NCI-H146 (cell line): ENCODE measurements at places on chromosomes 7 and 10.

DNA sequence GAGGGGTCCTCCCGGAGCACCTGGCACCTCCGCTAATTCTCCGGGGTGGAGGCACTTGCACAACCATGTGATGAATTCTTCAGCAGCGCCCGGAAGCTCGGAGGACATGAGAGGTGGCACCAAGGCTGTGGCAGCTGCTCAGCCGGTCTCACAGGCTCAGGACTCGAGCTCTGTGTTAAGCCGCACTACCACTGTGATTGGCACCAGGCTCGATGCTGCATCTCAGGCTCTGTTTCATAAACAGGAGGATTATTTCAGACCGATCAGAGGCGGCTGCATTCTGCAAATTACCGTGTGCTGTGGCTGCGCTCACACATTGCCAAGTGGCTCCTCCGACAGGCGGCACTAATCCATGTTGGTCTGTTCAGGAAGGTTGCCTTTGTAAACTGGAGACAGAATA, 495.2 kb downstream of the DNAJB6 start:
- DNase-seq: no peak

DNA sequence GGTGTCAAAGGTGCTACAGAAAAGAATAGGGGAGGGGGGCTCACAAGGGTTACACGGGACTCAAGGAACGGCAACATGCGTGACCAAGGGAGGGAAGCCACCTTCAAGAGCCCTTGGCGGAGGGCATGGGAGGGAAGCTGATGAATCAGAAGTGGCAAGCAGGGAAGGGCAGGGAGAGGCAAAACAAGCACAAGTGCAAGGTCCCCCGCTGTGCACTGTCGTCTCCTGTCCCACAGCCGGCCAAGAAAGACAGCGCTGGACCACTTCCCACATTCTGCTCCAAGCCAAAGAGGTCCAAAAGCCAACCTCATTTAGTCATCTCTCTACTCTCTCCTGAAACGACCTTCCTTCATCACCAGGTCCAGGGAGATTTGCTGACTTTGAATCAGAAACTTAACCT, 102.7 kb downstream of the CALN1 start:
- DNase-seq: no peak

- peak; percentile 33 for DNase-seq
Observed at GRCh38 chr7:135645296-135645904, 16.9 kb upstream of the STMP1 start.

DNA sequence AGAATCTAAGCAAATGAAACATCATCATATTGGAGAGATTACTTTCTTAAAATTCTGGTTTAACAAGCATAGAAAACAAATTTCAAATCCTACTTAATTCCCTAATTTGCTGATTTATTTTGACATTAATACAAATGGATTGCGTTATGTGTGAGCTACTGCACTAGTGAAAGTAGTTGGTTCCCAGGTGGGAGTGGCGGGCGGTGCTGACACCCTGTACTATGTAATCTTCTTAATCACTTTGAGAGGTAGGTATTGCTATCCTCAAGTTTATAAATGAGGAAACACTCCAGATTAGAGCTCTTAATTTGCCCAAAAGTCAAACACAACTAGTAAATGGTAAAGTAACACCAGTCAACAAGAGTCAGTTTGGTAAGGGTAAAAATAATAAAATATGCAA, 131.1 kb downstream of the ELAPOR2 start:
- no peak for DNase-seq

GRCh38 chr7:110448918-110449317, 642.0 kb upstream of the LRRN3 start:
- no peak for DNase-seq

- DNase-seq: no peak
Observed at GRCh38 chr7:30752979-30753378, 1.0 kb downstream of the INMT start.

- DNase-seq: peak; percentile 68
Observed at GRCh38 chr10:119393019-119393418, 149.5 kb downstream of the RGS10 start.

GRCh38 chr7:70032649-70033048, 434.4 kb downstream of the AUTS2 start:
- peak; percentile 63 for DNase-seq

GRCh38 chr7:131305152-131305551, 22.5 kb upstream of the MKLN1 start:
- DNase-seq: peak; percentile 6

DNA sequence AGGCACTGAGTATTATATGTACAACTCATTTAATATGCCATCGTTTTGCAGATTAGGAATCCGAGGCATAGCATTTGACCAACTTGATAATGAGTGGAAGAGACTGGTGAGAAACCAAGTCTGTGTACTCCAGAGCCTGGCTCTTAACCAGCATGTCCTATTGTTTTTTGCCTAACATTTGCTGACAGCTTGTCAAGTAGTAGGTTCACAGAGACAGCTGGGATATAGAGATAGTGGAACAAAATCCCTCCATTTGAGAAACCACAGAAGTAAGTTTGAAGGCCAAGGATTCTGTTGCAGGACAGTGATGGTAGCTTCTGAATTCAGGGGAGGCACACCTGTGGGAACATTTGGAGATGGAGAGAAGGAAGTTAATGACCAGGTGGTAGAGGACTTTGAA, 206.9 kb upstream of the PRPS1L1 start:
- no peak for DNase-seq

GRCh38 chr10:100825325-100825875, 80.0 kb downstream of the PAX2 start:
- no peak for DNase-seq

- no peak for DNase-seq
Observed at GRCh38 chr10:111835574-111835973, 348.0 kb downstream of the GPAM start.

DNA sequence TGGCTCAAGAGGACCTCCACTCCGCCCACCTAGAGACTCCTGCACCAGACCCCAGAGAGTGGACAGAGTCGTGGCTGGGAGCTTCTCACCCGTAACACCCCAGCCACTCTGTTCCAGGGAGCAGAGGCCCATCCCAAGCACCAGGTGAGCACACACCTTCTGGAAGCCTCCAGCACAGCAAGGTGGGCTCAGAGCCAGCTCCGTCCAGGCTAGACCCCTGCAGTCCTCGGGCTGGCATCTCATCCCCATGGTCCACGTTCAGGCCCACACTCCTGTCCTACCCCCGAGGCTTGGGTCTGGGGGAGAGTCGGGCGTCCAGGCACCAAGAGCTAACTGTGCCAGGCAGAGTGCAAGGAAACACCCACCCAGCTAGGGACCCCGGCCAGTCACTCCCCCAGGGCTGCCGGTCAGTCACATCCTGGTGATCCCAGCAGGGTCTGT, 13.2 kb downstream of the PDGFA start:
- no peak for DNase-seq

GRCh38 chr7:79822620-79823240, 311.9 kb upstream of the GNAI1 start:
- DNase-seq: no peak

- no peak for DNase-seq
Observed at GRCh38 chr7:114627231-114627630, 212.6 kb downstream of the FOXP2 start.

- DNase-seq: no peak
Observed at GRCh38 chr10:116756277-116756676, 13.9 kb upstream of the HSPA12A start.

DNA sequence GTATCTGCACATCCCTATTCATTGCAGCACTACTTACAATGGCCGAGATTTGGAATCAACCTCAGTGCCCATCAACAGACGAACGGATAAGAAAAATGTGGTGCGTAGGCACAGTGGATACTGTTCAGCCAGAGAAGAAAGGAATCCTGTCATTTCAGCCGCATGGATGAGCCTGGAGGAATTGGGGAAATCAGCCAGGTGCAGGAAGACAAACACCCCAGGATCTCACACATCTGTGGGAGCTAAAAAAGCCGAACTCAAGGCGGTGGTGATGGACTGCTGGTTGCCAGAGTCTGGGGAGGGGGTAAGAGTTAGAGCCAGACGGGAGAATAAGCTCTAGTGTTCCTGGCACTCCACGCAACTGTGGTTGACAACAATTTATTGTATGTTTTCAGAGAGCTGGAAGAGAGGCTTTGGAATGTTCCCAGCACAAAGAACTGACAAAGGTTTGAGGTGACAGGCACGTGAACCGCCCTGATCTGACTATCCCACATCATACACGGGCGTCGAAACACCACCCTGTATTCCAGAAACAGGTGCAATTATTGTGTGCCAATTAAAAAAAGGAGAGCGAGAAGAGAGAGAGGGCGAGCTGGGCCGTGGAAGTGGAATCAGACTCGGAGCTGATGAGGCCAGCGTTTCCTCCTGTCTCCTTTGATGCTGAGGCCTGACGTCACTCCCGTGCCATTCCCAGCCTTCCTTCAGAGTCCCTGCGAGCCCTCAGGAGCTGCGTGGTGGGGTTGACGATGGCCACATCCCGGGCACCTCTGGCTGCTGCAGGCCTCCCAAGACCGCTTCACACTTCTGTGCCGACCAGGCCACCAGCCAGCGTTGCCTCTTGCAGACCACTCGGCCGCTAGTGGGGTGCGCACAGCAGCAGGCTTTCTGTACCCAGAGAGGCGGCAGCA, 189.5 kb downstream of the DNAJB6 start:
- no peak for DNase-seq

- no peak for DNase-seq
Observed at GRCh38 chr10:123645615-123646014, 20.5 kb upstream of the GPR26 start.

GRCh38 chr10:94000638-94001415, 7.1 kb downstream of the PLCE1 start:
- no peak for DNase-seq

DNA sequence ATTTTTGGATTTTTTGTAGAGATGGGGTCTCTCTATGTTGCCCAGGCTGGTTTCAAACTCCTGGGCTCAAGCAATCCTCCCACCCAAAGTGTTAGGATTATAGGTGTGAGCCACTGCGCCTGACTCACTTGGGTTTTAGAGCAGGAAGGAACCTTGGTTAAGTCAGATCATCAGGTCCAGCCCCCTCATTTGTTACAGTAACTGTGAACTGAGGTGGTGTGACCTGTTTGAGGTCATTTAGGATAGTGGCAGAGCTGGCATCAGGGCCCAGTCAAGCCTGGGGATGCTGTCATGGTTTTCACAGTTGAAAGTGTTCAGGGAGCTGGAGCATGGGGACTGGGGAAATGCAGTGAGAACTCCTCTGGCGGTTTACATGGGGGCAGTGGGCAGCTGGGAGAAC, 159.6 kb downstream of the TAX1BP1 start:
- DNase-seq: no peak

- DNase-seq: no peak
Observed at GRCh38 chr7:2826771-2827170, 17.3 kb downstream of the GNA12 start.

- DNase-seq: peak; percentile 73
Observed at GRCh38 chr10:4653160-4653559, 172.8 kb upstream of the AKR1E2 start.

GRCh38 chr10:115833119-115833518, 439.9 kb downstream of the GFRA1 start:
- DNase-seq: no peak

DNA sequence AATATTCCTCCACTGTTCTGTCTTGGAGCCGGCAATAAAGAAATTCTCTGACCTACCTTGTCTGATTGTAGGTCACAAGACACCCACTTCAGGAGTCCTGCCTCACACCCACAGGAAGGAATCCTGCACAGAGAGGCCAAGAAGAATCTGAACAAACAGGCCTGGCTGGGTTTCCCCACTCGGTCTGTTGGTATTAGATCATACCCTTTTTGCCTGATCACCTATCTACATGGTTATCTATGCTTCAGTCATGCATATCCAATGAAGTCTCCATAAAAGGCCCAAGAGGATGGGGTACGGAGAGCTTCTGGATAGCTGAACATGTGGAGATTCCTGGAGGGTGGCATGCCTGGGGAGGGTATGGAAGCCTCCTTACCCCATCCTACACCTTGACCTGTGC, 12.3 kb downstream of the OGDH start:
- DNase-seq: no peak

DNA sequence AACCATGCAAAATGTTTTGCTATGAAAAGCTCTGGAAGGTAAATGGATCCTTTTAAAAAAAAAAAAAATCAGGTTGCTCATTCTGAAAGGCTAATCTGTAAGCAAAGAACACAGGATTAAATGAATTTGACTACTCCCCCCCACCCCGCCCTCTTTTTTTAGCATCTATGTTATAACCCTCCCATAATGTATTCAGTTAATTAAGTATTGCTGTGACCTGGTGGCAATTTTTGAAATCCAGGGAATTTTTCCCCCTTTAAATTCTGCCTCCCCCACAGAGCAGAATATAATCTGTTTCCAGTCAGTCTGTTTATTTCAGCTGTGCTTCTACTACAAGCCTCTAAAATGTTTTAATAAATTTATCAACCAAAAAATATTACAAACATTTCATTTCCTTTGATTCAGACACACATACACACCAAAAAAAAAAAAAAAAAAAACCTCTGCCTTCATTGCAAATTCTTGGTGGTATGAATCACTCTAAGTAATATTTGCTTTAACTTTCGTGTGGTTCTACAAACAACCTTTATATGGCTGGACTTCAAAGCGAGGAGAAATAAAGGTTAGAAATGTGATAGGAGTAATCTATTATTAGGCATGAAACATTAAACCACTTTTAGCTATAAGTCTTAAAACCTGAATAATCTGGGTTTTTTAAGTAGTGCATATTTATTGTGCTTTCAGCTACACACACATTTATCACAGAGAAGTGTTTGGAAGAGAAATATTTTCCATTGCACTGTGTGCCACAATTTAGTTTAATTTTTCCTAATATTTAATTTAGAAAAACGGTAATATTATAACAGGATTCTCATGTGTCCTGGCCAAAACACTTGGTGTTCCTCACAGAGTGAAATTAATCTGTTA, 64.4 kb upstream of the ARID5B start:
- no peak for DNase-seq

GRCh38 chr7:18558503-18558902, 63.0 kb downstream of the HDAC9 start:
- DNase-seq: no peak

GRCh38 chr10:86295351-86295750, 71.2 kb downstream of the GRID1 start:
- DNase-seq: no peak

DNA sequence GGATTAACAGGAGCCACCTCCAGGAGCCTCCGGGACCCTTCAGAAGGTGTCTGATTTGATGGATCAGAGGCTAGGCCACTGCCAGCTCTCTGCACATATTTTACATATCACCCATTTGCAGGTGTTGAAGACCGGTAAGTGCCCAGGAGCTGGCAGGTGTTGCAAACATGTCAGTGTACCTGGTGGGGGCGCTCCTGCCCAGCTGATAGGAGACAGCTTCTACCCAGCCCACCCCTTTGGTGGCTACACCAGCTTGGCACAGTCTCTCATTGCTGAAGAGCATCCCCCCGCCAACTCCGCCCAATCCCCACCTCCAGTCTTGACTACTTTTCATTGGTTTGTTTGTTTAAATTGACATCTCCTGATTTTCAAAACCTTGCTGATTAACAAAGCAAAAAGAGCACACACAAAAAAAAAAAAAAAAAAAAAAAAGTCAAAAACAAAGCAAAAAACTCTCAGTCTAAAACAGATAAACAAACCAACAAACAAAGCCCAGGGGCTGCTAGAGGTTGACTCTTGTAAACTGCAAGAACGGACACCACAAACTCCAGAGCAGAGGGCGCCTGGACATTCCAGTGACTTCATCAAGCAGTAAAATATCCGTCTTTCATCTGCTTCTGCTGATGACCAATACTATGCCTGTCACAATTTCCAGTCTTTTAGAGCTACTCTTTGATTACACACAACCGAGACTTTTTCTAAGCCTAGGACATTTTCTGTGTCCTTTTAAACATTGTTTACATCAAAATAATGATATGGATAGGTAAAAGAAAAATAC, 275.3 kb downstream of the NRG3 start:
- no peak for DNase-seq
